ENCODE measurements at places on chromosomes 11 and 22. TPM values are rescaled to one million over a fixed set of nuclear protein-coding genes. Genes with fewer than 3 reads are reported as not detected.

DNA sequence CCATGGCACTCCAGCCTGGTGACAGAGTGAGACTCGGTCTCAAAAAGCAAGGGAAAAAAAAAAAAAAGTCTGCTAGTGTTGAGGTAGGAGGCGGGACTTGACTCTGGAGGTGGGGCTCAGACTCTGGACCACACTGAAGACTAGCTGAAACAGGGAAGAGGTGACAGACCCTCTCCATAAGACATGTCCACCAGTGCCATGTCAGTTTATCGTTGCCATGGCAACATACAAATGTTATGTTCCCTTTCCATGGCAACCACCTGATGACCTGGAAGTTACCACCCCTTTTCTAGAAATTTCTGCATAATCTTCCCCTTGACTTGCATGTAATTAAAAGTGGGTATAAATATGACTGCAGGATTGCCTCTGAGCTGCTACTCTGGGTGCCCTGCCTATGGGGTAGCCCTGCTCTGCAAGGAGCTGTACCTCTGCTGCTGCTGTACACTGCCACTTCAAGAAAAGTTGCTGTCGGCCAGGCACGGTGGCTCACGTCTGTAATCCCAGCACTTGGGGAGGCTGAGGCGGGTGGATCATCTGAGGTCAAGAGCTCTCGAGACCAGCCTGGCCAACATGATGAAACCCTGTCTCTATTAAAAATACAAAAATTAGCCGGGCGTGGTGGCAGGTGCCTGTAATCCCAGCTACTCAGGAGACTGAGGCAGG, 55.1 kb downstream of the KIAA1671 start:
- H3K4me3 ChIP-seq, result no peak overlapping the region
- no peaks in the 10 kb centered on the region for H3K36me3 ChIP-seq

- no peaks in the 10 kb centered on the region for H3K36me3 ChIP-seq
- no peak for DNase-seq
- no peak overlapping the region for H3K27ac ChIP-seq
- no peak overlapping the region for H3K4me3 ChIP-seq
- no peaks in the 10 kb centered on the region for H3K4me1 ChIP-seq
These were observed 24.4 kb upstream of the PHF21B start for GRCh38 chr22:45034156-45034555.

DNA sequence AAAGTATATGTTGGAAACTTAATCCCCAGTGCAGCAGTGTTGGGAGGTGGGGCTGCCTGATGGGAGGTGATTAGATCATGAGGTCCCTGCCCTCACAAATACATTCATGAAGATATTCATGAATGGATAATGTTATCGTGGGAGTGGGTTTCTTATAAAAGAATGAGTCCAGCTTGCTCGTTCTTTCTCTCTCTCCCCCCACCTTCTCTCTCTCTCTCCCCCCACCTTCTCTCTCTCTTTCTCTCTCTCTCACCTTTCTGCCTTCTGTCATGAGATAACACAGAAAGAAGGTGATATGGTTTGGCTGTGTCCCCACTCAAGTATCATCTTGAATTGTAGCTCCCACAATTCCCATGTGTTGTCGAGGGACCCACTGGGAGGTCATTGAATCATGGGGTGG, 66.7 kb upstream of the NUP50 start:
- no peaks in the 10 kb centered on the region for H3K36me3 ChIP-seq
- DNase-seq, result no peak
- H3K4me1 ChIP-seq, result no peaks in the 10 kb centered on the region
- H3K27ac ChIP-seq, result no peak overlapping the region

GRCh38 chr11:124751391-124751740, 689 bp downstream of the VSIG2 start:
- peaks cover 42% of the 10 kb centered on the region for H3K27me3 ChIP-seq
- no peak for DNase-seq
- no peak overlapping the region for H3K27ac ChIP-seq

DNA sequence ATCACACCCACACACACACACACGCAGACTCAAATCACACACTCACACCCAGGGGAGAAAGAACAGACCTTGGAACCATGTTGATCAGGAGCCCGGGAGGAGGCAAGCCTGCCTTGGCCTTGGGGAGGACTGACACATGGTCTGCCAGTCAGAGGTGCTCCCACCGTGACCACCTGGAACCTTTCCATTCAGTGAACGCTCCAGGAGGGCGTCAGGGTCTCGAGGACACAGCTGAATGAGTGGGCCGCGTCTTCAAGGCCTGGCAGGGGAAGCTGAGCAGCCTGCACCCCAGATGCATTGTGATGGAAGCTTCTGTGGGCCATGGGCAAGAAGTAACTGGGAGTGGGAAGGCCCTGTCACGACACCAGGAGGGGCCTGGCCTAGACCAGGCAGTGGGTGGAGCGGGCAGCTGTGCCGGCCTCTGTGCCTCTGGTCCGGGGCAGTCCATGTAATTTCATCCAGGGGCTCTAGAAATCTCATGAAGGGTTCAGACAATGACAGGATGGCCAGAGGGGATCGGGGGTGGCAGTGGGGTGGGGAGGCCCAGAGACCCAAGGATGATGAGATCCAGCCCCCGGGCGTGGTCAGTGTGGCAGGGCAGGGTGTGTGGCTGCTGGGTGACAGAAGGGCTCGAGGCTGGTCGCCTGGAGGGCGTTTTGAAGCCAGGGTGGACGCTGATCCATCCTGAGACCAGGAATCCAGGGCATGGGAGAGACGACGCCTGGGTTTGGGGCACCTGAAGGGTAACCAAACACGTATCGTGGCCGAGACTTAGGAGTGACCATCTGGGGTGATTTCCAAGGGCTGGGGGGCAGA, 53.7 kb downstream of the IGF2 start:
- no peak overlapping the region for H3K27ac ChIP-seq
- no peak for DNase-seq
- no peaks in the 10 kb centered on the region for H3K36me3 ChIP-seq
- no peak overlapping the region for H3K4me3 ChIP-seq

- no peaks in the 10 kb centered on the region for H3K4me1 ChIP-seq
- H3K27me3 ChIP-seq, result no peaks in the 10 kb centered on the region
- H3K27ac ChIP-seq, result peak overlapping the region; percentile 29
These were observed 1.4 kb upstream of the SHANK2 start for GRCh38 chr11:71253794-71254193.

DNA sequence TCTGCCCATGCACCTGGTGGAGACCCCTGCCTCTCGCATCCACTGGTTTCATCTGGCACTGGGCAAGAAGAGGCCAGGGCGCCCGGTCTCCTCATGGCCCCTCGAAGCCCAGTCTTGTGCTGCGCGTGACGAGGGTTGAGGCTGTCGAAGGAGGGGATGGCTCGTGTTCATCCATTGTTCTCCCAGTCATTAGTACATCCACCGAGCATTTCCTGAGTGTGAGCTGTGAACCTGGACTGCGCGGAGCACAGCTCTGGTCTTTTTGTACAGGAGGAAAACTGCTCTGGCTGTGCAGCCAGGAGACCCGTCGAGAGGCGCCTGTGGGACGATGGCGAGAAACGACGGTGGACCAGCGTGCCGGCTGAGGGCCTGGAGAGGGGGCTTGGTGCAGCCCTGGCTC, 6.8 kb downstream of the CACNA1I start:
- DNase-seq, result no peak
- H3K27me3 ChIP-seq, result no peaks in the 10 kb centered on the region
- H3K4me3 ChIP-seq, result no peak overlapping the region
- H3K27ac ChIP-seq, result no peak overlapping the region
- H3K36me3 ChIP-seq, result no peaks in the 10 kb centered on the region

DNA sequence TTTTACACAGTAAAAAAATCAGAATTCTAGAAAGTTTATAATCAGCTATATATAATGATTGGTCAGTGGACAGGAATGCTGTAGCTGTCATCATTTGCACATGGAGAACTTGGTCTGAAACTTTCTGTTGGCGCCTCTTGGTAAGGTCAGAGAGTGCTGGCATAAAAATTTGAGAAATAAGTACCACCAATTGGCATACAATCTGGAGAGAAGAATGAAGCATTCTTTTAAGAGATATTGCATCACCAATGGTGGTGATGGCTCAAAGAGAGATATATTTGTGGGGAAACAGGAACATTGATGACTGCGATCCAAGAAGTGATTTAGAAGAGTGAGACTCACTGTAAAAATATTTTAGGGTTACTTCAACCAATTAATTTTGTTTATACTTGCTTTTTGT, 19.8 kb upstream of the OOSP1 start:
- H3K27me3 ChIP-seq, result no peaks in the 10 kb centered on the region
- no peak for DNase-seq
- no peaks in the 10 kb centered on the region for H3K4me1 ChIP-seq

DNA sequence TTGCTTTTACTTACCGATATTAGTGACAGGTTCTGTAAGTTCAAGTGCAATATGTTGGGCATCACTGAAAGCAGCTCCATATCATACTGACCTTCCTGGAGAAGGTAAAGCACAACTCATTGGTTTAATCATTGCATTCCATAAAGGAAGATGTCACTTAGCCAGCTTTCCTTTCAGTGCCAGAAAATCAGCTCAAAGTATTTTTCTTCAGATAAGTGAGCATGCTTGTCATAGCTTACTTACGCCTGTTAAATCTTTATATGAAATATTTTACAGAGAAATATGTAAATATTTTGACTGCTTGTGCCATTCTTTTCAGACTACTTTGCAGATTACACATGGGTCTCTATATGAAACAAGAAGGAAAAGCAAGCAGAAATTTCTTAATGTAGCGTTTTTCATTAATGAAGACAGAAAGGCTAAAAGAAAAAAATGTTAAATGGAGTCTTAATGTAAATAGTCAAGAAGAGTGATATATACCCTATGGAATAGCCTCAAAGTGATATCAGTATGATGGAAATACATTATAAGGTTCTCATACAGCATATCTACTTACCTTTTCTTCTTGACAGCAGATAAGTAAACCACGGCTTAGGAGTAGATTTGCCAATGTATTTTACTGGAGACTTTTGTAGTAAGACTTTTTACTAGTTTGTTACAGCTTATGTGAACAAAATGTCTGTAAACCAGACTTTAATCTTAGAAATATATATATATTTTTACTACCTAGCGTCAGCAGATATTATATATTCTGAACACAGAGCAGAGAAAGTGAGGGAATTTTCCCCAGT, 649.7 kb downstream of the METTL15 start:
- no peak overlapping the region for H3K27ac ChIP-seq
- DNase-seq, result no peak
- H3K4me3 ChIP-seq, result no peak overlapping the region

DNA sequence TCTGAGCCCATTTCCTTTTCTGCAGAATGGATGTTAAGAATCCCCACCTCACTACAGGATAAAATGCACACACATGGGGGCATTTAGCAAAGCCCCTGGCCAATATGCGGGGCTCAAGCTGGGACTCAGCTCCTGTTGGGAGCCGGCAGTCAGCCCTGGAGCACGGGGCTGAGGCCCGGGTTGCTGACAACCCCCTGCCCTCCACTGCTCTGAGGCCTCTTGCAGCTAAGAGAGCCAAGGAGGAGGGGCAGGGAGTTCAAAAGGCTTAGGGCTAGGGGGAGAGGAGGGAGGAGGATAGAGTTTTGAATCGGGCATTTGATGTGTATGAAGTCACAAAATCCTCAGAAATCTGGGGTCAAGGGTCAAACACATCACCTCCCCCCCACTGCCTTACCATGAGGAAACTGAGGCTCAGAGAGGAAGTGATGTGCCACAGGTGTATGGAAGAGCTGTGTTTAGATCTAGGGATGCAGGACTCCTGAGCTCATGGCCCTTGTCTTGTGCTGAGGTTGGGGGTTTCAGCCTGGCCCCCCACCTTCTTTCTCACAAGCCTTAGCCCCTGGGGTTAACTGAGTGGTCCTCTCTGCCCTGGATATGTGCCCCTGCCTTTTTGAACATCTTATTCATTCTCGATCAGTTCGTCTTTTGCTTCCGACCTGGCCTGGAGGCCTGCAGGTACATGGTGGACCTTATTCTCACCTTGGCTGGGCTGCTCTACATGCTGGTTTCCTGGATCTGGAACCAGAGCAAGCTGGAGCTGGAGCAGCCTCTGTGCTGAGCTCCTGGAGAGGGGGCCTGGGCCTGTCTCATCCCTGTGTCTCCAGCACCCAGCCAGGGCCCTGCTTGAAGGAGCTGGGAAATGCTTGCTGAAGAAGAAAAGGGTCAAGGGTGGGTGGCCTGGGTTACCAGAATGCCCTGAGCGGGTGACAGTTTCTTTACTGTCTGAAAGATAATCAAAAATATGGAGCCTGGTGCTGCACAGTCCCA, 80.3 kb downstream of the LRRC32 start:
- no peaks in the 10 kb centered on the region for H3K27me3 ChIP-seq
- peaks cover 4% of the 10 kb centered on the region for H3K4me1 ChIP-seq
- H3K36me3 ChIP-seq, result no peaks in the 10 kb centered on the region
- H3K4me3 ChIP-seq, result no peak overlapping the region

DNA sequence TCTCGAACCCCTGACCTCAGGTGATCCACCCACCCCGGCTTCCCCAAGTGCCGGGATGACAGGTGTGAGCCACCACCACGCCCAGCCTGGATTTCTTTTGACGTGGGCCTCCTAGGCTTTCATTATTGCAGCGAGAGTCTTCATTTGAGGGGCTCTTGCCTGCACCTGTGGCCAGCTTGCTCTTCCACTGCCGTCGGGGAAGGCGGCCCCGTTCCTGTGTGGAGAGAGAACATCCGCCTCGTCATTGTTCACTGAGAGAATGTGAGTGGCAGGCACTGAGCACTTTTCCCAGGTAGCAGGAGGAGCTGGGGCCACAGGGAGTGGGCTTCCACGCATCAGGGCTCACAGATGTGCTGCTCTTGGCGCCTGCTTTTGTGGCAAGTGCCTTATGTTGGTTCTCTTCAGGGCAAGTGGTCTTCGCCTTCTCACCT, 365.0 kb downstream of the TBC1D22A start:
- H3K4me1 ChIP-seq, result no peaks in the 10 kb centered on the region
- H3K4me3 ChIP-seq, result no peak overlapping the region
- no peak overlapping the region for H3K27ac ChIP-seq

DNA sequence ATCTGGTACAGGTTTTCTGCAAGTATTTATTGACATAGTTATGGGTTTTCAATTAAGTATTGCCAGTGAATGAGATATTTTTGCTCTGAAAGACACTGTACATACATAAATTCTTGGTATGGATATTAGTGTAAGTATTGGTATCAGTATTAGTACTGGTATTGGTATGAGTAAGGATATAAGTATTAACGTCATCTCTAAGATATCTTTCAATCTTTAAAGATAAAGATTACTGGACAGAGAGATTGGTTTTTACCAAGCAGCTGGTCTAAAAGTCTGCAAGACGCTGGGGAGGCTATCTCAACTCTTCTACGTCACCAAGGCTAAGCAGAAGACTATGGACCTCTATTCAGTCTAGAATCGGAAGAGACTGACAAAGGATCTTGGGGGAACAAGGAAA, 234.5 kb downstream of the NXPE2 start:
- H3K4me3 ChIP-seq, result no peak overlapping the region
- no peaks in the 10 kb centered on the region for H3K36me3 ChIP-seq
- H3K27me3 ChIP-seq, result no peaks in the 10 kb centered on the region
- no peak for DNase-seq

Gene KRTAP5-1
- total RNA-seq, result not detected

Gene ARHGAP42
- total RNA-seq, result 18.9 TPM

Gene INSC
- total RNA-seq, result 0.41 TPM

Gene FXYD6
- total RNA-seq, result 62.7 TPM

Gene ACP2
- 45.1 TPM for total RNA-seq

Gene OVOL1
- total RNA-seq, result 6.6 TPM

Gene IFITM10
- 6.4 TPM for total RNA-seq

Gene OR51I1
- total RNA-seq, result 0.35 TPM
